ENCODE measurements at places on chromosomes 1 and 21. TPM values are rescaled to one million over a fixed set of nuclear protein-coding genes. Genes with fewer than 3 reads are reported as not detected.

The C1orf116 gene
- total RNA-seq: not detected

The PALMD gene
- not detected for total RNA-seq

The CSMD2 gene
- not detected for total RNA-seq

The HPDL gene
- 16.3 TPM for total RNA-seq

The GUCA2A gene
- total RNA-seq: not detected

The LCE1B gene
- total RNA-seq: not detected

DNA sequence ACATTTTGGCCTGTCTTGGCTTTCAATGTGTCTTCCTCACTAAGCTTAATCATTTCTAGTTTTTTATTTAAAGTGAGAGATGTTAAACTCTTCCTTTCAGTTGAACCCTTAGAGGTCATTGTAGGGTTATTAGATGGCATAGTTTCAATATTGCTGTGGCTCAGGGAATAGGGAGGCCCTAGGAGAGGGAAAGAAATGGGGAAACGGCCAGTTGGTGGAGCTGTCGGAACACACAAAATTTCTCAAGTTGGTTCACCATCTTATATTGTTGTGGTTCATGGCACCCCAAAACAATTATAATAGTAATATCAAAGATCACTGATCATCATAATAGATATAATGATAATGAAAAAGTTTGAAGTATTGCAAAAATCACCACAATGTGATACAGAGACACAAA, 31.4 kb upstream of the KAZN start:
- DNase-seq: no peak

DNA sequence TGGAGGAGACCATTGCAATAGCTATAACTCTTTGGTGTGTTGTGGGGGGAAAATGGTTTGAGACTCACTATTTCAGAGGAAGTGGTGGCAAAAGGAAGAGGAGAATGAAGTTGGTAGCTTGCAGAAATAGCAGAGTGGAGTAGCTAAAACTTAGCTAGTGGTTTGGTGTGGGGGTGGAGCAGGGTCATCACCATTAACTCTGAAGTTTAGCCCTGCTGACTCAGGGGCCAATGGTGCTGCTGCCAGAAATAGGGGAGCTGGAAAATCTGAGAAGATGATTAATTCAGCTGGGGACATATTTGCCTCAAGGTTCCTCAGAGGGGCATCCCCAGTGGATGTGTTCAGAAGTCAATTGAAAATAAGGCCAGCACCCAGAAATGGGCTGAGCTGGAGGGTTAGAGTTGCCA, 65.4 kb downstream of the RUNX1 start:
- peak; percentile 85 for DNase-seq

DNA sequence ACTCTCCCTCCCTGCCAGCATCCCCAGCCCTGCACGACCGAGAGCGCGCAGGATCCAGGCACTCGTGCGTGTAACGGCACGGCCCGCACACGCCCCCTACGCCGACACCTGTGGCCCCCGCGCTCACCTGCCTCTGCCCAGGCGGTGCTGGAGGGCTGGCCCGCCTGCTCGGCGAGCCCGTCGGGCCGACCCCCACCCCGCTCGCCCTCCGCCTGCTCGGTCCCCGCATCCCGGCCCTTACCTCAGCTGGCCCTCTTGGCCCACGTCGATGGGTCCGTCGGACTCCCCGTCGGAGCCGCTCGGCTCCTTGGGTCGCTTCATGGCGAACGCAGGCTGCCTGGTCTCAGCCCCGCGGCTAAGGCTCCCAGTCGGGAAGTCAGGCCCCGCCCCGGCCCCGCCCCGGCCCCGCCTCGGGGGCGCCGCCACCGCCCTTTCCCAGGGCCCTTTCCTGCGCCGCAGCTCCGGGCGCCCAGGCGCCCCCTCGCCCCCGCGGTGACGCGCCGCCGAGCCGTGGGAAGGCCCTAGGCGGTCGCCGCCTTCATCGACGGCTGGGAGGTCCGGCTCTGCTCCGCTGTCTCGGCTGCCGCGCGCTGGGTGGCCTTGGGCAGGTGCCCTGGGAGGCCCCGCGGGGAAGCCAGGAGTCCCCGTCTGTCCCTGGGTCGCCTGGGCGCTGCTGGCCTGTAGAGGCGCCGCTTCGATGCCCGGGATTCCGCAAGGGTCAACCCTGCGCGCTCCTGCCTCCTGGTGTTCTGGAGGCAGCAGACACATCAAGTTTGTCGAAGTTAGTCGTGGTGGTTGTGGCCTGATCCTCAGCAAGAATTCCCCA, at the start of gene HEYL:
Gene HEYL (minus strand): TSS at position 339 of the 826 bp plus-strand sequence. CDS start 18 bp downstream, at position 321.
- peak; percentile 64 for DNase-seq

- no peak for DNase-seq
These were observed 106.6 kb upstream of the BARHL2 start for GRCh38 chr1:90823686-90824085.

DNA sequence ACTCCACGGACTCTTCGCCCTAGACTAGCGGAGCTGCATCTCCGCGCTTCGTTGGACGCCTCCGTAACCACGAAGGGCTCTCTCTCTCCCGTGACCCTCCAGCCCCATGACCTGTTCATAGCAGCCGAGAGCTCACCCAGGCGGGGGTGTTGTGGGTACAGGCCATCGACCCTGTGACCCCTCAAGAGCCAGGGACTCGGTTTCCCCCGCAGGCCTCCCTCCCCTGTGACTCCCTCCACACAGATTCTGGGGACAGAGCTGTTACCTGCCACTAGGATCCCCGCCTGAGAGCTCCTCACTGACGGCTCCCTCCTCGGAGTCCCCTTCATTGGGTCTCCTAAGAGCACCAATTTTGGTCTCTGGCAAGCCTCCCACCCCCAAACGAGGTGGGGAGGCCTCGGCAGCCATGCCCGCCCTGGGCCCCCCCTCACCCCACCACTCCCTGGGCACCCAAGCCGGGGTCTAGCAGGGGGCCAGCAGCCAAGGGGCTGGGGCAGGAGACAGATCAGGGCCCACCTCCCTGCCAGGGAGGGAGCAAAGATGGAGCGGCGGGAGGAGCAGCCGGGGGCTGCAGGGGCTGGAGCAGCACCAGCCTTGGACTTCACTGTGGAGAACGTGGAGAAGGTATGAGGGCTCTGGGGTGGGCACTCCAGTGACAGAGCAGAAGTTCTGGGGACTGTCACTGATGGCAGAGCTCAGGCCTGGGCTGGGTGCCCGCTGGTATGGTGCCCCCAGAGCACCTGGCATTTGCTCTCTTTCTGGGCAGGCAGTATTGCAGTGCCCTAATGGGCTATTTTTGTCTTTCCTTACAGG, 517 bp downstream of the IPO13 start:
- peak; percentile 57 for DNase-seq

- DNase-seq: no peak
These were observed 88.5 kb downstream of the SLC44A5 start for GRCh38 chr1:75522389-75522788.

Measured in activated CD8-positive, alpha-beta memory T cell treated with anti-CD3 and anti-CD28 coated beads, Interleukin-2, amount 10 ng/mL, durations not matched to agents 7 days and 5 days (primary cell).